ENCODE measurements at places on chromosomes 4 and X.

- DNase-seq, result no peak
Observed at GRCh38 chrX:29662759-29663503, 552.4 kb upstream of the MAGEB2 start.

DNA sequence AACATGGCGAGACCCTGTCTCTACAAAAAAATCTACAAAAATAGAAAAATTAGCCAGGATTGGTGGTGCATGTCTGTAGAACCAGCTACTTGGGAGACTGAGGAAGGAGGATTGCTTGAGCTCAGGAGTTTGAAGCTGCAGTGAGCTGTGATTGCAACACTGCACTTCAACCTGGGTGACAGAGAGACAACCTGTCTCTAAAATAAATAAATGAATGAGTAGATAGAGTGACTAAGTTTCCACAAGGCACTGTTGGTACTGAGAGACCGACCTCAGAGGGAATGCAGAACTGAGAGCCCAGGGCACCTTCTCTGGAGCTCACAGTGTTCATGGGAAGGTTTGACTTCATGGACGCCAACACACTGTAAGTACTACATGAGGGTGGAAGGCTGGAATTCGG, 26.7 kb upstream of the ARSD start:
- no peak for DNase-seq

GRCh38 chr4:171203425-171203824, 609.8 kb upstream of the GALNTL6 start:
- DNase-seq, result no peak

GRCh38 chrX:119809185-119809666, 17.8 kb upstream of the RPL39 start:
- no peak for DNase-seq

DNA sequence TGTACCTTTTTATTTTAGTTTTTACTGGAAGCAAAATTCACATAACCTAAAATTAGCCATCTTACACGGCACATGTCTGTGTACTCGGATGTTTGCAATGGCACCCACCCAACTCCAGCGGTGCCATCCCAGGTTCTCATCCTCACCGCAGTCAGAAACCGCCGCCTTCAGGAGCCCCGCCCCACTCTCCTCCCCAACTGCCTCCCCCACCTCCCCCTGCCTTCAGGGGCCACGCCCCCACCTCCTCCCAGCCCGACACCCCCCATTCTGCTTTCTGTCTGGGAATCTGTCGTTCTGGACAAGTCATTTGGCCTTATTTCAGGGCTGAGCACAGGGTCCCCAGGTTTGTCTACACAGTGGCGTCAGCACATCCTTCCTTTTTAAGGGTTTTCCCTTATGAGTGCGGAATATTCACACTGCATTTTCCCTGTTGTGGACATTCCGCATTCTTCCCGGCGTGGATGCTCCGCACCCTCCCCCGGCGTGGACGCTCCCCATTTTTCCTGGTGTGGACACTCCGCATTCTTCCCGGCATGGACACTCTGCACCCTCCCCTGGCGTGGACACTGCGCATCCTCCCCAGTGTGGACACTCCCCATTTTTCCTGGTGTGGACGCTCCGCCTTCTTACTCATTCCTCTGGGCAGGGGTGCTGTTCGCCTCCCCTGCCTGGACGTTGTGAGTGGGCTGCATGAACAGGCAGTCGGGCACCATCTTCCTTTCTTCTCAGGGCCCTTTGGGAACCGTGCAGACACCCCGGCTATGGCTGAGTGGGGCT, 135.4 kb upstream of the NKX1-1 start:
- DNase-seq, result no peak

- no peak for DNase-seq
Observed at GRCh38 chrX:4935846-4936245, 1222.4 kb upstream of the PRKX start.

GRCh38 chr4:8912089-8912455, 40.4 kb upstream of the HMX1 start:
- DNase-seq, result no peak

- no peak for DNase-seq
Observed at GRCh38 chr4:140867356-140867755, 111.2 kb upstream of the TBC1D9 start.

- DNase-seq, result peak; percentile 81
Observed at GRCh38 chr4:1248245-1249147, at the start of gene CTBP1. Gene CTBP1 (minus strand): TSS chr4:1249130. CDS start chr4:1241331, 7,799 bp downstream.

DNA sequence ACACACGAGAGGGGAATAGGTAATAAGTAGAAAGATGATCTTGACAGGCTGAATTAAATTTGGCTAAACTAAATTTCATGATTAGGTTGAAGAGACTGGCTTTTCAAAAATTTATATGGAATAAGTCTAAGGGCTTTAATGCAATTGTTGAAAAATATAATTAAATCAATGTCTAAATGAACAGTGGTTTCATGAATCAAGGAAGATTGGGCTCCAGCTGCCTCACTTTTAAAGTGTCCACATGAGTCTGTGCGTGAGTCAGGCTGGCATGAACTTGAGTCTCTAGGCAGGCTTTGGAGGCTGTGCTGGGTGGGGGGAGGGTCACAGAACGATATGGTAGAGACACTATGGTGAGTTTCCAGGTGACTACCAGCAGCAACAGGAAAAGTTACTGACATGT, 111.9 kb downstream of the SORBS2 start:
- no peak for DNase-seq

DNA sequence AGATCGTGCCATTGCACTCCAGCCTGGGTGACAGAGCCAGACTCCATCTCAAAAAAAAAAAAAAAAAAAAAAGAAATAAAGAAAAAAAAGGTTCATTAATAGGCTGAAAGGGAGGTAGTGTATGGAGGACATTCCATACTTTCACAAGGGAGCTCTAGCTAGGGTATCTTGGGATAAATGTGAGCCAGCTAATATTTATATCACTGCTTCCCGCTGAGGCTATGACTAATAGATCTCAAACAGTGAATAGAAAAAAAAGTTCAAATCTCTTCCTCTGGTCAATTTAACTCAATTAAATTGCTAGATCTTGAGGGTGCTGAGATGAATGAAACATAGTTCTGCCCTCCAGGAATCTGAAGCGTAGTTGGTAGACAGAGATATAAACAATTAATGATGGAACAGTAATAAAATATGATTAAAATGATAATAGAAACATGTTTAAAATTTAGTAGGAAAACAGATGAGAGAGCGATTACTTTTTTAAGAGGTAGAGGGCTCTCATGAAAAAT, 55.7 kb upstream of the SHISA3 start:
- DNase-seq, result no peak

DNA sequence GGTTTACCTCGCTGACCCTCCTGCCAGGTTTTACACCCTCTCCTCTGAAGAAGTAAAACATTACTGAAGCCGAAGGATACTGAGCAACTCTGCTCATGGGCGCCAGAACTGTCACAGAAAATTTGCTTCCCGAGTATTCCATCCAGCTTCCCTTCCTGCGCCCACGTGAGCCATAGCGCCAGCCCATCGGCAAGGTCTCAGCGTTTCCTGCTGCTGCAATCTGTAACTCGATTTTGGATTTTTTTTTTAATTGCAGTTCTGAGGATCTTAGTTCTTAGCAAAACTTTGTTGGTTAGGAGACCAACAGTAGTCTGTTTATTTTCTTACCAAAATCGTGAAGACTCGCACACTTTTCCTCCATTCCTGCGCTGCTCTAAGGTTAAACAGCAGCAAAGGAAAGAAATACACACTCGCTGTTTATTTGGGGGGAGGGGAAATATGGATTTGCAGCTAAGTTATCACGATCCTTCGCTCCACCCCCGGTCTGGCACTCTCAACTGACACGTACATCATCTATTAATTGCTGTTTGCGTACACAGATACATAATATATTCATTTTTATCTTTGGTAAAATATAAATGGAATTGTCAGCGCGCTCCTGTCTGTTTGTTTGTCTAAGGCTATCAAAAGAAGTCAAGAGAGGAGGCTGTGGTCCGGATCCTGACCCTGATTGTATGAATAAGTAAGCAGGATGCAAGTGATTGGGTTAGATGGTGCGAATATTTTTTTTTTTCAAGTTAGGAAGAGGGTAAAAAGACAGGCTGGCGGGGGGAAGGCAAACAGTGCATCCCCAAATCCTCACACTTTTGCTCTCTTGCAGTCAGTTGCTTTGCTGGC, at the start of gene TLL1:
TSS of gene TLL1 (plus strand) at position 777 of the 837 bp plus-strand sequence. CDS start 668 bp downstream, outside the sequence.
- DNase-seq, result no peak

- no peak for DNase-seq
Observed at GRCh38 chr4:7705062-7705461, 234.6 kb downstream of the AFAP1 start.

DNA sequence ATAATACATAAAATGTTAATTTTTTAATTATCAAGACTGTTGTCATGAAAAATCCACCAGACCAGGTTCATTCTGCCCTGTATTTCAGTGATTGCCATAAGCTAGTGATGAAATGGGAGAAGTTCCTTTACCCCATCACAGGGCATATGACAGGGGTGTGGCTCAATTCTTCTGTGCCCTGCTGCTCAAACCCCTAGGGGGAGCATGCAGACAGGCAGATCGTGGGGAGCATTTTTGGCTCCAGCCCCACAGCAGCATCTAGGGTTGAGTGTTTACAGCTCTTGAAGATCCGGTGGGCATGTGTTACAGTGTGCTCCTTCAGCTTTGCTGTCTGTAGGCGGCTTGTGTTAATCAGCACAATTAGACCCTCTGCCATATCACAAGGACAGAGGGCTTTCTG, 700.7 kb downstream of the PCDH18 start:
- DNase-seq, result no peak

DNA sequence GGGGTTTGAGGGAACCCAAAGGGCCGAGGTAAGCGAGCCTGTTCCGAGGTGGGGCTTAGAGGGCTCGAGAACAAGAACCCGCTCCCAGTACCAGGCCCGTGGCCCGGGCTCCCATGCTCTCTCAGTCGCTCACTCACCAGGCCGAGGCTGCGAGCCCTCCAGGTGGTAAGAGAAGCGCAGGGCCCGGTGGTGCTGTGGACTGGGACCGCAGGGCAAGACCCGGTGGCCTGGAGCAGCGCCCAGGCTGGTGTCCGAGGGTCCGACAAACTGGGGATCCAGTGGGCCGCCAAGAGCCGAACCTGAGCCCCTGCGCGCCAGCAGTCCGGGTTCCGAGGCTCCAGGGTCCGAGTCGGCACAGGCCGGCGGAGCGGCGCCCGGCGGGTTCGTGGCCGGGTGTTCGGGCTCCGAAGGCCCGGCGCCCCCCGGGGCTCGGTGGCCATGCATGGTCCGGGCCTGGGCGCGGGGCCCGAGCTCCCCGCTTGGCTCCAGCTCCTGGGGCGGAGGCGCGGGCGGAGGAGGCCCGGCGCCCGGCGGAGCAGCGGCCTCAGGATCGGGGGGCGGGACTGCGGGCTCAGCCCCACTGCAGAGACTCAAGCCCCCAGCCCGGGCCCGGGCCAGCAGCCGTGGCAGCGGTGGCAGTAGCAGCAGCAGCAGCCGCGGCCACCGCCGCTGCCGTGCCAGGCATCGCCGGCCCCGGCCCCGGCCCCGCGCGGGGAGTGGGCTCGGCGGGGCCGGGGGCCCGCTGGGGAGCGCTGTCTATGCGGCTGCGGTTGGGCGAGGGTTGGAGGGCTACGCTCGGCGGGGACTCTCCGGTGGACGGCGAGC, 833 bp downstream of the FGD1 start:
- no peak for DNase-seq

GRCh38 chrX:151346931-151347543, 50.0 kb upstream of the VMA21 start:
- no peak for DNase-seq

- no peak for DNase-seq
Observed at GRCh38 chr4:6331018-6331417, 61.4 kb downstream of the WFS1 start.

DNA sequence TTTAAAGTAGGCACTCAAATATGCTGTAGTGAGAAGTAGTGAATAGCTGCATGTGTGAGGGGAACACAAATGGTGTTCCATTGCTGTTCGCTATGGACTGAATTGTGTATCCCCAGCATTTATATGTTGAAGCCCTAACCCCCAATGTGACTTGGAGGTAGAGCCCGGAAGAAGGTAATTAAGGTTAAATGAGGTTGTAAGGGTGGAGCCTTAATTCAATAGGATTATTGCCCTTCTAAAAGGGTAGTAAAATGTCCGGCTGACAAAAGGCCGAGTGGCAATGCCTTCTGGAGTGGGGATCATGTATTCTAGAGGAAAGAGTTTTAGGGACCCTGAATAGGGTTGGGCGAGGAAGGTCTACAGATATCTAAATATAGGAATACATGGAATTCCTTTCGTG, 168.9 kb upstream of the NUDT10 start:
- no peak for DNase-seq

DNA sequence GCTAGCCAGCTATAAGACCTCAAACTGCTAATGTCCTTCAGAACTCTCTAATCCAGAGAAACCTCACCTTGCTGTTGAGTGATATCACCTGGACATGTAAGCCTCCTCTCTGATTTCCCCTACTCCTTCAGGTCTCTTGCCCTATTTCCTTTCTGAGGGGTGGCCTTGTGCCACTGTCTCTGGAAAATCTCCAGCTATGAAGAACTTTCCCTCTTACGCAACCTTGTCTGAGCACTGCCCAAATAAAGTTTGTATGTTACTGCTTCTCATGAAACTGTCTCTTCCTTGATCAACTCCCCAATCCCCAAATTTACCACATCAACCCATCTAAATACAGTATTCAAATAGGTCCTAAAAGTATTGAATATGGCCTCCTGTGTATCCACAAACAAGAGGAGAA, 53.5 kb upstream of the VEGFD start:
- DNase-seq, result no peak

- no peak for DNase-seq
Observed at GRCh38 chr4:7285244-7286094, 93.1 kb downstream of the SORCS2 start.

DNA sequence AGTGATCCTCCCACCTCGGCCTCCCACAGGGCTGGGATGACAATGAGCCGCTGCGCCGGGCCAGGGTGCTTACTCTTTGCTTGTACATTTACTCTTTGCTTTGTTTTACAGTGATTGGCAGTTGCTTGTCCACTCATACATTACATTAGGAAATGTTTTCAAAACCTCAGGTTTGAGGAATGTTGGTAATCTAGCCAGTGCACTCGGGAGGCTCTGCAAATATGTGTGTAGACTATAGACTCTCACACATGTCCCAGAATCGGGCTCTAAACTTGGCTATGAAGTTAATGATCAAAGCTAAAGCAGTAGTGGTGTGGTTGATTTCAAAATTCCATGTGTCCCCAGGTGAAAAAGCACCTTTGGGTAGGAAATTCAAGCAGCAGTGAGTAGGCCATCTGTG, 20.5 kb downstream of the TRMT44 start:
- DNase-seq, result no peak

DNA sequence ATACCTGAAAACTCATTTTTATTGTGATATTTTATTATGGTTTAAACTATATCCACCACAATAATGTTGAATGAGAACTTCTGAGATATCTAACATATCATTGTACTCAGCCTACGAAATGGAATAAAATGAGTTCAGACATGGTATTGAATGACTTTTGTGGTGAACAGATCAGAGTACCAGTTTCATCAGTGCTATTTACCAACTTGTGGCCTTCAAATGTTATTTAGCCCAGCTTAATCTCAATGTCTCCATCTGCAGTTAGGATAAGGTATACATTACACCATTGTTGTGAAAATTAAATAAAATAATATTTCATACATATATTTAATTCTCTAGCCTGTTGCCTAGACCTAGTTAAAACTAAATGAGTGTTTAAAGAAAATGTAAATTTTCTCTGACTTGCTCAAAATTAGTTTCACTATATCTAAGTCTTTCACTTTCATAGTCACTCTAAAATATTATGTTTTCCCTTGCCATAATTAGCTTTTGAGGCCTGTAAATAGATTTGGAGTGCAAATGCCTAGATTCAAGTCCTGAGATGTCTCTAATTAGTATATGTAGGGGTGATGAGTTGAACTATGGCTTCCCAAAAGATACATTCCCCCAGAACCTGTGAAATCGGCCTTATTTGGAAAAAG, 594.2 kb downstream of the STPG2 start:
- no peak for DNase-seq

GRCh38 chr4:75494563-75494962, 19.6 kb downstream of the RCHY1 start:
- DNase-seq, result no peak
